Foreskin fibroblast (primary cell): ENCODE measurements at places on chromosomes 5 and 9.

DNA sequence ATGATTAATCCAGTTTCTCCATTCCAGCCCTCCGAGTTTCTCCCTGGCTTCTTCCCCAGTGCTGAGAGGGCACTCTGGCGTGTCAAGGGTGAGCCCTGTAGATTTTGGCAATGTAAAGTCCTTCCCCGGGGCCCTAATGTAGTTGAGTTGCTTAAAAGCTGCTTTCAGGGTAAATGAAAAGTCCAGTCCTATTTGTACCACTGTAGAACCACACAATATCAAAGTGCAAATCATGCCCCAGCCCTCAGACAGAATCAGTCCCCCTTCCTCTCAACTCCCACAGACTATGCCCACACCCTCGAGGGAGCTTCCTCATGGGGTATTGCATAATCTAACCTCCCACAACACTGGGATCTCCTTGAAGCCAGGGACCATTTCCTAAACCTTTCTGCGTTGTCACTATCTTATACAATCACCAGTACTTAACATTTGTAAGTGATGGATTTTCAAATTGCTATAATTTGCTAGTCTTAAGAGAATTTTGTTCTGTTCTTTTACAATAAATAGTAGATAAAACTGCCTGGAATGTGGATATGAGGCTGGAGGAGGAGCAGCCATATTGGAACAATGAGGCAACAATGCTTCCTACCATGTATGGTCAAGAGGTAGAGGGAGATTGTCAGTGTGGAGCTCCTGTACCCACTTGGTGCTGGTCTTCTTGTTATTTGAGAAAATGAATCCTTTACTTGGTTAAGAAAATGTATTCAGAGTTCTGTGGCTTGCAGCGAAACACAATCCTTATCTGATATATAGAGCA is 34.4 kb downstream of the ZNF366 start:
- DNase-seq: peak; percentile 43

GRCh38 chr9:86277072-86277471 is 5.3 kb downstream of the ISCA1 start:
- DNase-seq: no peak

DNA sequence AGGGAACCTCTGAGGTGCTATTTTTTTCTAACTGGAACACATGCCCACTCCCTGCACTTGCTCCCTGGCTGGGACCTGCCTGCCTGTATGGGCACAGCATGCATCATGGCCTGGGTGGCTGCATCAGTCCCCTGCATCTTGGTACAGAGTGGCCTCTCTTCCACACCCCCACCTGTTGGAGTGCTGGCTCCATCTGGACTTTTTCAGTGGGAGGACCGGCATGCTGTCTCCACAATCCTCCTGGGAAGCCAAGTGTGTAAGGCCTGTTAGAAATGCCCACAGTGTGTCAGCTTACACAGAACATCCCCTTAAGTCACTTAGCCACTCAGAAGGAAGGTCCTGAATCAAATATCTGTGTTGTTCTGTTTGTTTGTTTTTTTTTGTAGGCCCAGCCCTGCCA is 102.9 kb downstream of the MARCHF3 start:
- DNase-seq: no peak

DNA sequence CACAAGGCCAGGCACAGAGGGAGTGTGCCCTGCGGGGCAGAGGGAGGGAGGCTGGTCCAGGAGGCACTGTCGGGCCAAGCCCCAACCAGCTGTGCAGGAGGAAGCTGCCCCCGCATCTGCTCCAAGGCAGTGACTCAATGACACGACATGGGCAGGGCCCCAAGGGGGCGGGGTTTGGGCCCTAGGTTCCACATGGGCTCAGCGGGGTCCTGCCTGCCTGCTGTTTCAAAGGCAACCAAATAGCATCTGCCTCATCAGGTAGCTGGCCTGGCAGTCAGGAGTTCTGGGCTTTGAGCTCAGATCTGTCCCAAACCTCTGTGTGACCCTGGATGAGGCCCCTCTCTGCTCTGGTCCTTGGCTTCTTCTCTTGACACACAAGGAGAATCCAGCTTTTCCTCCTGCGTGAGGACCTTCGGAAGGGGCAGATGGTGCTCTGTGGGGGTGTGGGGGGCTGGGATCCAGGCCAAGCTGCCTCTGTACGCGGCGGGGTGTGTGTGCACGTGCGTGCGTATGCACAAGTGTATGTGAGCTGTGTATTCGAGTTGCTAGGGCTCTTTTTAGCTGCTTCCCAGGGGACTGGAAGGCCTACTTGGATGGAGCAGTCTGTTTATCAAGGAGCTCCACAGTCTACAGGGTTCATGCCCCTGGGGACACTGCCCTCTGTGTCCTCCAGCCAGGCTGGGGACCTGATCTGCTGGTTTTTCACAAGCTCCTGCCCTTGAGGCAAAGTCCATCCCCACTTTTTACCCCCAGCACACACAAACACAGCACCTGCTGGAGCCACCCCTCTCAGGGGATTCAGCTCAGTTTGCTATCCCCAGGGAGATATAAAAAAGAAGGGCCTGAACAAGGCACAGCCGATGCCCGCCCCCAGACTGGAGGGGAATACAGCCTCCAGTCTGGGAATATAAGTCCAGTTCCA is 138.9 kb downstream of the RGS3 start:
- peak; percentile 97 for DNase-seq

GRCh38 chr9:136865768-136866103 is 372 bp downstream of the EDF1 start:
- DNase-seq: no peak

DNA sequence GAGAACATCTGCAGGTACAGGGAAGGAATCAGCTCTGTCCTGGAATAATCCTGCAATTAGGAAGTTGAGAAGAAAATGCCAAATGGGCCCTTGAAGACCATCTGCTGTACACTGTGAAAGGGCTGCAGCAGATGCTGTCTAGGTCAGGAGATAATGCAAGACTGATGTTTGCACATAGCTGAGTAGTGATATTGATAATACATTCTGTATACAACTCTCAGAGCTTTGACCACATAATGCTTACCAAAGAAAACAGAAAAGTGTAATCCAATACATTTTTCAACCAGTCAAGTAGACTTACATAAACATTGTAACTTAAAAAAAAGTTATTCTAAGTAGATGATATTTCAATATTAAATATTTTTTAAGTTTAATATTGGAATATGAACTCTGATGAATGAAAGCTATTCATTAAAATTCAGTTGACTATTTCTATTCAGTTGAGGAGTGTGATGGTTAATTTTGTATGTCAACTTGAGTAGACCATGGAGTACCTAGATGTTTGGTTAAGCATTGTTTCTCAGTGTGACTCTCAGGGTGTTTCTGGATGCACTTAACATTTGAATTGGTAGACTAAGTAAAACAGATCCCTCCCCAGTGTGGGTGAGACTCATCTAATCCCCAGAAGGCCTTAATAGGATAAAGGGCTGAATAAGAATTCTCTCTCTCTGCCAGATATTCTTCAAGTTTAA is 380.1 kb upstream of the PRR16 start:
- no peak for DNase-seq

- DNase-seq: no peak
Measured at GRCh38 chr5:88474574-88474973, 205.9 kb upstream of the TMEM161B start.

- DNase-seq: no peak
Measured at GRCh38 chr5:42419294-42419693, 3.9 kb upstream of the GHR start.

DNA sequence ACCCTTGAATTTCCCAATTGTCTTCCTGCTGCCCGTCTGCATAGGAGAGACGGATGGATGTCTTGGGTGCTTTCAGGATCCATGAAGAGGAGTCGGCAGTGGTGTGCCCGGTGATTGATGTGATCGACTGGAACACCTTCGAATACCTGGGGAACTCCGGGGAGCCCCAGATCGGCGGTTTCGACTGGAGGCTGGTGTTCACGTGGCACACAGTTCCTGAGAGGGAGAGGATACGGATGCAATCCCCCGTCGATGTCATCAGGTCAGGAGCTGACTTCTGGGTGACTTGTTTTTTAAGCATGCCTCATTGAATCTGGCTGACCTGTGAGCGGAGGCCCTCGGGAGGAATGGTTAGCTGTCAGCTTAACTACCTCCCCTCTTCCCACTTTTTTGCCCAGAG is 24.2 kb downstream of the GALNT12 start:
- no peak for DNase-seq

DNA sequence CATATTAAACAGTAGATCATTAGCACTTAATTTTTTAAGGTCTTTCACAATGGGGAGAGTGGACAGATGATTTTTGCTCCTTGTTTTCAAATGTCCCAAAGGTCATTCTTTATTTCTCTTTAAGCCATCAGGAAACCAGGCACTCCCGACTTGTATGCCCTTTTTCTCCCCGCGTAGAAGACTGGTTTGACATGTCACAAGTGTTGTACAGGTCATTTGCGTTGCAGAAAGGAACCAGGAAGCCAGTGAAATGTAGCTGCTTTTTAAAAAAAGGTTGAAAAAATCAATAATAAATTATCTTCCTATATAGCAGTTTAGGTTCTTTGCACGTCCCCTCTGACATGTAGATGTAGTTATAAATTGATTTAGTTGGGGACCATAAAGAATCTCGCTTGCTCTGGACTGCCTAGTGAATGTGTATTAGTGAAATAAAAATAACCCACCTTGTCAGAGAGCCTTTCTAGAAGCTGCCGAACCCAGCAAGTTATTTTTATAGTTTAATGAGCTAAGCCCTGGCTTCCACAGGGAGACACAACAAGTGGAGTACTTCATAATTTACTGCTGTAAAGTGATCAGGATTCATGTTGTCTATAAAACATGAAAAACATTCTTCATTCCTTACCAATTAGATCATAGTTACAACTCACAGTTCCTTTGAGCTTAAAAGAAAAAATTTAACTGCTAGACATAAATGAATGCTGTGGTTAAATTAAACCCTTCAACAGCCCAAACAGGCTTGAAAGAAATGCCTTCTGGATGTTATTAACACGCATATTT is 404.6 kb downstream of the CSNK1G3 start:
- peak; percentile 65 for DNase-seq

GRCh38 chr9:130892477-130893304 is 3.9 kb downstream of the QRFP start:
- DNase-seq: no peak

DNA sequence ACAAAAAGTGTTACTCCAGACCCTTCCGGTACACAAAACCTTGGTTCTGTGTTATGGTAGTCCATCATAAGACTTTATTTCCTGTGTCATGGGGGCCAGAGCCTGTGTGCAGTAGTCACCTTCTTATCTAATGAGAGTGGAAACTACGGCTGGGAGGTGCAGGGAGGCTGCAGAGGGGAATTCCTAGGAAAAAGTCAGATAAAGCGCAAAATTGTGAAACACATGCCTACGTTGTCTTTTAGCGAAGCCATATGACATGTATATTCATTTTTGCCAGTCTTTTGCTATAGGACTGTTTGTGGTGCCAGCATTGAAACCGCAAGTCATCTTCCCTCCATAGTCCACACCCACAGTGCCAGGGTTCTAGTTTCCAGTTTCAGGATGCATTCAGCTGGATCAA is 80.7 kb downstream of the PPARGC1B start:
- no peak for DNase-seq

- no peak for DNase-seq
Measured at GRCh38 chr9:135136991-135137832, 49.7 kb downstream of the OLFM1 start.

DNA sequence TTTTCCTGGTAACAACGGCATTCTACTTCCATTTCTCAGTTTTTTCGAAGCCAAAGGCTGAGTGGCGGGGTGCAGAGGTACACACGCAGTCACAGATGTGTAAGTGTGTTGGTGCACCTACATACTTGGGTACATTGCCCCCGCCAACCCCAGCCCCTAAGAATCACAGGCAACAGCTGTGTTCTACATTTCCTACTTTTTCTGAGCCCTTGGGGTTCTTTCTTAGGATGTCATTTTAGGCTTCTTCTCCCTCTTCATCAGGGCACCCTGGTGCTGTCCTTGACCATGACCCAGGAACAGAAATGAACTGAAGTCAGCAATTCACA is 104.8 kb downstream of the PAX5 start:
- DNase-seq: no peak

- peak; percentile 3 for DNase-seq
Measured at GRCh38 chr5:109654455-109654854, 35.3 kb upstream of the MAN2A1 start.

DNA sequence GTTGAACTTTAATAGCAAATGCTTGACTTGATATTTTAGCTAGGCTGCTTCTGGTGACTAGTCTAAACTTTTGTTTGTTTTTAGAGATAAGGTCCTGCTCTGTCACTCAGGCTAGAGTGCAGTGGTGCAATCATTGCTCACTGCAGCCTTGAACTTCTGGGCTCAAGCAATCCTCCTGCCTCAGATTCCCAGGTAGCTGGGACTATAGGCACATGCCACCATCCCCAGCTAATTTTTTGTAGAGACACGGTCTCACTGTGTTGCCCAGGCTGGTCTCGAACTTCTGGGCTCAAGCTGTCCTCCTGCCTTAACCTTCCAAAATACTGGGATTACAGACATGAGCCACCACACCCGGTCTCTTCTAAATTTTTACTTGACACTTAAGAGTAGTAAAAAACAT is 20.7 kb downstream of the CDC37L1 start:
- DNase-seq: no peak

GRCh38 chr9:89687188-89687587 is 82.4 kb downstream of the GADD45G start:
- no peak for DNase-seq

DNA sequence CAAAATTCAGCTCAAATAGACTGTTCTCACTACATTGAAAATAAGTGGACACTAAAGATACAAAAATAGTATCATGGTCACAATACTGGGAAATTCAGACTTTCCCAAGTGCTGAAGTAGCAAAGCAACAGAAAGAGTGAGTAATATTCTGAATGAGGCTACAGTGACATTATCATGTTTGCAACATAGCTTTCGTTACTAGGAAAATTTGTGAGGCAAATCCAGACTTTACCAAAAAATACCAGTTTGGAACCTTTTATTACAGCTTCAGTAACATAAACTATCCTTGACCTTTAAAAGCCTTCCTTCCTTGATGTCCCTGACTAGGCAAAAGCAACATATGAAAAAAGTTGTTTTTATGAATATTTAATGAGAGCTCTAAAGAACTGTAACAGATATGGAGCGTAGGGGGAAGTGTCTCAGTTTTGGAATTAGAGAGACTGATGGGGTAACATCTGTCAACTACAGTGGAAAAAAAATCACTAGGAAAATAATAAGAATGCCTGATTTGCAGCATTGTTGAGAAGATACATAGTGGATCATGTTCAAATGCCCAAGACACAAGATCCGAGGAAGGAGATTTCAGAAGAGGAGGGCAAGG is 312.9 kb downstream of the ADGRV1 start:
- no peak for DNase-seq

DNA sequence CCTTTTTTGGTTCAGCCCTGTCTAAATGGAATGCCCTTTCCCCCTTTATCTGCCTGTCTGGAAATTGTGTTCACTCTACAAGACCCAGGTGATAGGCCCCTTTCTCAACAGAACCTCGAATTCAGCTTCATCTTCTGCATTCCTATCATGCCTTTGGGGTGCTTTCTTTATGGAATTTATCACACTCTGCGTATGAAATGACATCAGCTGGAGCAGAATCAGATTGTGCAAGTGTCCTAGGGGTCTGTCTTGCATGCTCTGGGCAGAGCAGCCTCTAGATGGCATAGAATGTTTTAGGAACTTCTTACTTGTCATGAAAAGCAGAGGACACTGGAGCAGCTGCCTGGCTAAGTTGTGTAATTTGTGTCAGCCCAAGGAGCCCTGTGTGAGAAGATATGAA is 84.9 kb downstream of the ISL1 start:
- DNase-seq: peak; percentile 35

GRCh38 chr9:123821619-123822018 is 108.3 kb downstream of the DENND1A start:
- no peak for DNase-seq
